Left renal cortex interstitium (tissue), 4 donors: ENCODE measurements at places on chromosomes 12 and 14. TPM values are rescaled to one million over a fixed set of nuclear protein-coding genes. Genes with fewer than 3 reads are reported as not detected.

DNA sequence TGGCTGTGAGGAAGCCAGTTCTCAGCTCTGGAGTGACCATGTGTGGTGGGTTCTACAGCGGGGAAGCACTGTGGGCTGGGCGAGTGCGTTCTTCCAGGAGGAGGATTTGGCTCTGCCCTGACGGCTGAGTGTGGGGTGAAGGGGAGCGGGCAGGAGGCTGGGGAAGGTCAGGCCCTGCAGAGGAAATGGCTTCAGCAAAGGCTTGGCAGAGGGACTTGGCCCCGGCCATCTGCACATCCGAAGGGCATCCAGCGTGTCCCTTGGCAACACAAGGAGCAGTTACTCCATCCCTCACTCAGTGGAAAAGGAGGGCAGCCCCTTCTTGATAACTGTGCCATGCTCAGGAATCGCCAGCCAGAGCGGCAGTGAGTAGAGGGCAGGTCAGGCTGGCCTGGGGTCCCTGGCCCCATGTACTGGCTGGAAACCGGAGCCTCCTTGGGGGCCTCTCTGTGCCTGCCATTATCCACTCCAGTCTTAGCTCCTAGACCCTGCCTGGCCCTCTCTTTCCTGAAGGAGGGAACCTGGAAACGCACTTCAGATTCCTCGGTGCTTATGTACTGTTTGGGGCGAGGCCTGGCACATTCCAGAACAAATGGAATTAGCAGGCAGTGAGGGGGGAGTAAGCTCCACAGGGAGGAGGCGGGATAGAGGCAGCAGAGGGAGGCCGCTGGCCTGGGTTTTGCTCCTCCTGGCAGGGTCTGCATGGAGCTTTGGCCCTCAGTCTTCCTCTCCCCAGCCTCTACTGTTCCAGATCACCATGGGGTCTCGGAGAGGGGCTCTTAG is 133.6 kb upstream of the NCOR2 start:
- no peak for DNase-seq

The SLCO1B3 gene
- not detected for polyA plus RNA-seq

The RTN1 gene
- polyA plus RNA-seq, result 4.1 TPM

GRCh38 chr12:65051218-65051617 is 69.9 kb downstream of the WIF1 start:
- no peak for DNase-seq

DNA sequence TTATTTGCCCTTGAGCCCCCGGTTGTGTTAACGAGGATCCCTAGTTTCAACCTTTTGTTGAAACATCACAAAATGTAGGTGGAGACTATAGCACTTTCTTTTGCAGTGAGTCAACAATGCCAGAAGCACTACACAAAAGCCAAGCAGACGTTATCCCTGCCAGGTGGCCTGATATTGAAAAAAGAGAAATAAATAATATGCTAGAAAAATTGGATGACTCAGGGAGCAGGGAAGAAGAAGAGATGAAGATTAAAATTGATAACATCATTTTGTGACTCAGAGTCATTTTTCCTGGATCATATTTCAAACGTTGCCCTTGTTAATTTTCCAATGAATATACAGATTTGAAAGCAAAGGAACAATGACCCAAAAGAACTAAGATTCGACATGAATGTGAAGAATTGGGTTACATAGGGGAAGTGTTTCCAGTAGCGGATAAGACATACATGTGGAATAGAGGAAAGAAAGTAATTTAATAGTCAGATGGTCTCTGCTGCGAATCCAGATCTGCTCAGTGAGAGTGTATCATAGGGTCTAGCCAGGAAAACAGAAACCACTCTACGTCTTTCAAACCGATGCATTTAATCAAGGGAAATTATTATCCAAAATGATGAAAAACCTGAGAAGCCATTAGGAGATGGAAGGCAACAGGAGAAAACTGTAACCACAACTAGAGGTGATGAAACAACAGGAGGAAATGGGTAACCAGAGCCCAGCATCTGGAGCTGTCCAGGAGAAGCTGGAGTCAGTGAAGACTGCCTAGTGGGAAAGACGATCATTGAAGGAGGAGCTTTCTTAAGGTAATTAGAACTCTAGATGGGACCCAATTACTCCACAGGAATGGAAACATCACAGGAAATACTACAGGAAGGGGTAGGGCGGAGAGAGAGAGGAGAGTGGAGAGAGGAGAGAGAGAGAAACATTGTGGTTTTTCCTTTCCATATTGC is 57.9 kb downstream of the RERG start:
- no peak for DNase-seq

The OS9 gene
- polyA plus RNA-seq, result 226 TPM

DNA sequence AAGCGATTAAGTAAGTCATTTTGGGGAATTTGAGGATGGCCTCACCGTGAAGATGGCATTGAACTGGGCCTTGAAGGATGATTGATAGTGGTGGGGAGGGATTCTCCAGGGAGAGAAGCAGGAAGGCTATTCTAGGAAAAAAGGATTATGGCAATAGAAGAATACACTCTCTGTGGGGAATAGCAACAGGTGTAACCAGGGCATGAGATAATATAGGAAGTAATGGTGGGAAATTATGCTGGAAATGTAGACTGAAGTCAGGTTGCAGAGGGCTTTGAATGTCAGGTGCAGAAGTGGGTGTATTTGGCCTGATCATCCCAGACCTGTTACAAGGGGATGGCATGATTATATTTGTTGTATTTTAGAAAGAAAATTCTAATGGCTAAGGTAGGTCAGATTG is 4.6 kb upstream of the ANO4 start:
- DNase-seq, result no peak

The NINJ2 gene
- polyA plus RNA-seq, result 0.76 TPM

The ZC2HC1C gene
- polyA plus RNA-seq, result 7.1 TPM

DNA sequence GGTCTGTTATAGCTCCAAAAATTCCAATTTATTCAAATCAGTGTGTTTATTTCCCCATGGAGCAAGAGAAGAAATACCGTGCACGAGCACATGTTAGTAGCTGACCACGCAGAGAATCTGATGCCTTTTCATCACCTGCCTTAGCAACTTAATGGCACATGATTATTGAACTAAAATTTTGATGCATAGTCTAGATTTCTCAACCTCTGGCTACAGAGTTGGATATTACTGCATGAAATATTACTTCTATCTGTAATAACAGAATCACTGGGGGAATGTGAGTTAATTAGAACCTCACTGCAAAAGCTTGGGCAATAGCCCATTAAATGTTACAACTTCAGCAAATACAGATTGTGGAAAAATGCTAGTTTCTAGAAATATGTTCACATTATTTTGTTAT is 335.8 kb downstream of the FLRT2 start:
- DNase-seq, result no peak

GRCh38 chr14:90604356-90604755 is 207.5 kb downstream of the CALM1 start:
- DNase-seq, result no peak

DNA sequence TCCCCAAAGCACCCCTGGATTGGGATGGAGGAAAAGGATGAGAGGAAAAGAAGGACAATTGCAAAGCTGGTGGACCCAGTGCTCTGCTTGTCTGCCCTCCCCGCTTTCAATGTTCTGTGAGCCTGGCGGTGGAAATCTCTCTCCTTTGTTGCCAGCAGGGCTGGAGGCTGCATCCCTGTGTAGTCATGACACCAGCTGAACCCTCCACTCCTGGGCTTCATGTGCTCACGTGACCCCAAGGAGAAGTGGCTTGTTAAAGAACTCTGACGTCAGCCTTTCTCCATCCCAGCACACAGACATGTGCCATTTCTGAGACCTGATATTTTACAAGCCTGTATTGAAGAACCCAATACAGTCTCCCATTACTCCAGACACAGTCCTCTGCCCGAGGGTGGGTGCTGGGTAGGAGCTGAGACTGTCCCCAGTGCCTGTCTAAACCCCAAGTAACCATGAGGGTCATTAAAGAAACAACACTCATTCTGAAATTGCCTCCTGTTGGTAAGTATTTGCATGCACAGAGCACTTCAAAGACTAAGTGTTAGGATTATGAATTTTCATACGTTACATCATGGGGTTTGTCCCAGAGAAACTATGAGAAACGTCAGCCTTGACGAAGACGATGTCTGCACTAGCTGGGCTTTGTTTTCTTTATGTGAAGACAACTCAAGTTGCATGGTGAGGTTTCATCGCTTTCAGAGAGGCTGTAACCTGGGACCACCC is 21.7 kb downstream of the GALNT16 start:
- no peak for DNase-seq
